ENCODE measurements at places on chromosomes 7 and 10.

DNA sequence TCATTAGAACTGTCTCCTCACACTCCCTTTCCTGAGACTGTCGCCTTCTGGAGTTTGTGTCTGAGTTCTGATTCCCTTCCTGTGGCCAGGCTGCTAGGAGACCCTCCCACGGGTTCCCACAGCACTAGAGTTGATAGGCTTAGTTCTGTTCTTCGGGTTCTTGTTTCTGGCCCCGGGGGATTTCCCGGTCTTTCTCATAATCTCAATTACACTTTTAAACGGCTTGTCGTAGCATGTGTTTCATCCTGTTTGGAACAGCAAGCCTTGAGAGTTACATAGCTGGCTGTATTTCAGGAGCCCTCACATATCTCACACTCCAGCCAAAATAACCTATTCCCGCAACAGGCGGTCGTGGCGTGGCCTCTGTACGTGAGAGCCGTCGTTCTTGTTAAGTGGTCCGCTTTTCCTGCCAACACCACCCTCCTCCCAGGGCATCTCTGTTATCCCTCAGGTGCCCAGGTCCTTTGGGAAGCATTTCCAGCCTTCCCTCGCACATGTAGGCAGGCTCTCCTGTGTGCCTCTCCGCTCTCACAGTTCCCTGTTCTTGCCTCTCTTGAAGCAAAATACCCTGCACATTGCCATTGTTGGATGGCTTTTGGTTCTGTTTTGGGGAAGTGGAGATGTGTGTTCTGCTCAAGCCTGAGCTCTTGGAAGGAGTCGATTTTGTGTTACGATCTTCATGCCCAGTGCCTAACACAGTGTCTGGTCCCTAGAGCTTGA is 46.0 kb downstream of the CDC123 start:
- DNase-seq = no peak

GRCh38 chr10:74784462-74784861 is 41.9 kb upstream of the KAT6B start:
- no peak for DNase-seq

- DNase-seq = no peak
Measured at GRCh38 chr7:107891636-107892366, 818 bp downstream of the DLD start.

DNA sequence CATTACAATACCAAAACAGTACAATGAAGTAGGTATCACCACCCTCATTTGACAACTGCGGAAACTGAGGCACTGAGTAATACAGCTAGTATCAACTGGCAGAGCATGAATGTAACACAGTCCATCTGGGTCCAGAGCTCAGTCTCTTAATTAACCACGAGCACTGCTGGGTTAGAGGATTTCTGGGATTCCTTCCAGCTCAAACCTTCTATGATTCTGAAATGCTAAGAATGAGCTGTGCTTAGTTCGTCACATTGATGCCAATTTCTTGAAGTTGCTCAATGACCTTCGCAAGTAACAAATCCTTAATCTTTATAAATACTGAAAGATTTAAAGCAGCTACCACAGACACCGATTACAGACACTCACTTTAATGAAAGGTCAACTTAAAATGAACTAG is 62.5 kb downstream of the SGMS1 start:
- DNase-seq = no peak

GRCh38 chr10:101481256-101481655 is 106.8 kb downstream of the POLL start:
- no peak for DNase-seq

- no peak for DNase-seq
Measured at GRCh38 chr7:24572393-24572996, 757 bp upstream of the PALS2 start.

DNA sequence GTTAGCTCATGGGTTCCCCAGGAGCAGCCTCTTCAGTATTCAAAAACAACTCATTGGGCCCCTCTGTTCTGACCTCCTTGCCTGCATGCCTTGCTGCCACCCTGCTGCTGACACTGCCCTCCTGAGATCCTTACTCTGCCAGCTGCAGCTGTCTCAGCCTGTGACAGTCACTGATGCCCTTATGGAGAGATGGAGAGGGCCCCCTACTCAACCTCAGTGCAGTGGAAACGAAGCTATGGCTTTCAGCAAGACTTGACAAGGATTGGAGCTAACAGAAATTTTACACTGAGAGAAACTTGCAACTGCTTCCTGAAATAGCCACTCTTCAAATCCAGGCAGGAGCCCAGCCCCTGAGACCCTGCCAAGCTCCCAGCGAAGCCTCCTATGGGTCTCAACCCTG is 678.3 kb upstream of the C7orf33 start:
- no peak for DNase-seq

- DNase-seq = peak; percentile 4
Measured at GRCh38 chr7:123351516-123352505, 152.0 kb upstream of the SLC13A1 start.

DNA sequence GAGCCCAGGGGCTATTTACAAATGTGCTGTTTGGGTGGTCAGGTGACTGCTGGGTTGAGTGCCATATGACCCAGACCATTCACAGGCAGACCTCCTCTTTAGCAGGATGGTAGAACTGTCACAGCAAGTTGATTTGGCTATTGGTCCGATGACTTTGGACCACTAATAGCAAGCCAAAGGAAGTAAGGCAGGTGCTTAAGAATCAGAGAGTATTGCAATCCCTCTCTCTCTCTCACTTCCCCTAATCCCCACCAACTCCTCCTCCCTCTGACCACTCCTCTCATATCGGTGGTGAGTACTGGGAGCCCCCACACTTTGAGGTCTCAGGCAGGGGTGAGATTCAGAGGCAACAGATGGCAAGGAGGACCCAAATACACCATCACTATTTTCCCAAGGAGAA is 165.3 kb downstream of the TRIL start:
- no peak for DNase-seq

- DNase-seq = no peak
Measured at GRCh38 chr7:19851504-19851903, 78.1 kb upstream of the TMEM196 start.

DNA sequence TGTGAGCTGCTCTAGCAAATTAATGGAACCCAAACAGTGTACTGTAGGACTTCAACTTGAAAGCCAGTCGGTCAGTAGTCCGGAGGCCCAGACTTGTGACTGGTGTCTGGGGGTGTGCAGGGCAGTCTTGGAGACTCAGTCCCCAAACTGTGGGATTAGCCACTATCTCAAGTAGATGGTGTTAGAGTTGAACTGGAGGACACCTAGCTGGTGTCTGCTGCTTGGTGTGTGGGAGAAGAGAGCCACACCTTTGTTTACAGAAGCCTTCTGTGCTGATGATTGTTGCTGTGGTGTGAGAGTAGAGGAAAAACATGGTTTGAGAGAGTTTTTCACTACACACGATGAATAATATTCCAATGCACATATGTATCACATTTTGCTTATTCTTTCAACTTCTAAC is 47.4 kb downstream of the CUL2 start:
- DNase-seq = no peak

DNA sequence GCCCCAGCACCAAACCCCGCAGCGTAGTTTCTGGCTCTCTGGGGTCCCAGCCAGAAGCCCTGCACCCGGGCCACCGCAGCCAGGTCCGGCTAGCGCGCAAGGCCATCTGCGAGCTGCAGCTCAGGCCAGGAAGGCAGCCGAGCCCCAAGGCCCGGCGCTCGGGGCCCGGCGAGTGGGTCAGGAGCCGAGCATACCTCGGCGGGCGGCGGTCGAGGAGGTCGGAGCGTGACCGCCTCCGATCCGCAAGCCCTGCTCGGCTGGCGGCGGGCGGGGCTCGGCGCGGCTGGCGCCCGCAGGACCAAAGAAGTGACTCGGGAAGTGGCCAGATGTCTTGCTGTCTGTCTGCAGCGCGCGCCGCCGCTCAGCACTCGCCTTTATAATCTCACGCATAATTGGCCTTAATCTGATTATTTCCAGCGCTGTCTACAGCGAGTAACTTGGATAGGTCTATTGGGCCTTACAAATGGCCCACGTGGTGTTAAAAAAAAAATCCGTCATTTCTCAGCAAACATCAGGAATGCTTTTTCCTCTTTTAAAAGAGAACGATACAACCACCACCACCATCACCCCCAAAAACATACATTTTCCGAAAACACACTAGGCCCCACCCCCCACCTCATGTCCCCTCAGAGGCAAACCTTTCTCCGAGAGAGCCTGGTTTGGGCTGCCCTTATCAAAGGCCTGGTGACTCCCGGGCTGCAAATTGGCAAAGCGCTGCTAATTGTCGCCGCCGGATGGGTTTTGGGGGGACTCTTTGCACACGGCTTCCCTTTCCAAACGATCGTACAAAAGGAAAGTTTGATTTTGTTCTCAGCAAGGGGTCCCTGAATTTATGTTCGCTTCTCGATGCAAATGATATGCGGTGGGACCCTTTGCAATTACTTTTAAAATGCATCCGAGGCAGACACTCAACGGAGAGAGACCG is at the start of gene DRGX:
DRGX (minus strand) TSS at position 349 of the 925 bp plus-strand sequence. CDS start 649 bp downstream, outside the sequence.
- DNase-seq = no peak

- DNase-seq = no peak
Measured at GRCh38 chr10:96576277-96576980, 10.4 kb downstream of the TM9SF3 start.

DNA sequence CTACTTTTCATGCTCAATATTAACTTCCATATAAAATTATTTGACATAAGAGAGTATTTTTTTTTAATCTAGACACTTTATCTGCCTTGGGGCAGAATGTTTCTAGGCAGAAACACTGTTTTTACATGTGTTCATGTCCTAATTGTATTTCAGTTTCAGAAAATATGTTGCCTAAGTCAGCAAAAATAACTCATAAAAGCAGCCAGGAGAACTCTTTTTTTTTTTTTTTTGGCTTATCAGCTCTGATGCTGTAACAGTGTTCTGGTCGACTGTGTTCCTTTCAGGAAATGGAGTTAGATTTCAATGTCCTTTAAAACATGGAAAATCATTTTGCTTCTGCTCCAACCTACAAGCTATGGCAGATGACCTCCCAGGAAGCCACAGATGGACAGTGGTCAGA is 63.2 kb upstream of the OPALIN start:
- no peak for DNase-seq

DNA sequence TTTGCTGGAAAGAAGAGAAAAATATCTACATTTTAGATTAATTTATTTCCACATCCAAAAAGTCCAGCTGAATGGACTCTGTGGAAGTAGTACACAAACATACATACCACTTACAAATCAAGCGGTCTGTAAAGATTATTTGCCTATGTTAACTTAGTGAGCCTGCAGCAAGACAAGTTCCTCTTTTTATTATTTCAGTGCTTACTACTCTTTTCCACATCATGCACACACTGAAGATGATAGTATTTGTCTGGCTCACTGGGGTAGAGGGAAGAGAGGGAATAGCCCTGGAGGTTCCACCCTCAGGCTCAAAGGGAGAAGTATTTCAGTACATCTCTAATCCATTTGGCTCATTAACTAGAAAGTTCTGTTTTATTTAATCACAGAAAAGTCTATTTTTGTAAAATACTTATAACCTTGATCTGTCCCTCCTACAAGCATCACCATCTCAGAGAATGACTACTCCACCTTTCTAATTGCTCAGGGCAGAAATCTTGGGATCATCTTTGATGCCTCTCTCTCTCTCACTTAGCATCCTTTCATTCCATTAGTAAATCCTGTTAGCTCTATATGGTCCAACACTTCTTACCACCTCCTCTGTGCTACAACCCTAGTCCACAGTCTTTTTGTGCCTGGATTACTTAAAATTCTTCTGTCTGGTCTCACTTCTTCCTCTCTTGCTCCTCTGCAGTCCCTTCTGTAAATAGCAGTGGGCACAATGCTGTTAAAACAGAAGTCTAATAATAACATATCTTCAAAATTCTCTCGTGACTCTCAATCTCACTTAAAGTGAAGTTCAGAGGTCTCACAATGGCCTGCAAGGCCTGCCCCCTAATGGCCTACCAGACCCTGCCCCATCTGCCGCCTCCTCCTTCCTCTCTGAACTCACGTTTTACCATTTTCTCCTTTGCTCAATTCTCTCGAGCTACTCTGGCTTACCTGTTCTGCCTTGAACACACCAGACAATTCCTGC is 64.3 kb upstream of the CCDC6 start:
- DNase-seq = no peak

DNA sequence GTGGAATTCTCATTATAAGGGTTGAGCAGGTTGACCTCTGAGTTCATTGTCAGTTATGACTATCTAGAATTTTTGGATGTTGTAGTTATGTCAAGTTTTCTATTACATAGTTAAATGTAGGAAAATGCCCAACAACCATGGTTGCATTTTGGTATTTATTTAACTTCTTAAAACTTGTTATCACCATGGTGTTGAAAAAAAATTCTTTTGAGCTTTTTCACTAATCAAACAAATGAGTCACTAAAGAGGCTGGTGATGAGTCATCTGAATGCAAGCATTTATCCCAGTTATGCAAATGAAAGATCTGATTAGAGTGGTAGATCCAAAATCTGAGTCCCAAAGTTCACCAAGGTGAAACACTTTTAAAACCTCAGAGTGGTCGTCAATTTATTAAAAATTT is 624.7 kb upstream of the IGFBP3 start:
- no peak for DNase-seq

DNA sequence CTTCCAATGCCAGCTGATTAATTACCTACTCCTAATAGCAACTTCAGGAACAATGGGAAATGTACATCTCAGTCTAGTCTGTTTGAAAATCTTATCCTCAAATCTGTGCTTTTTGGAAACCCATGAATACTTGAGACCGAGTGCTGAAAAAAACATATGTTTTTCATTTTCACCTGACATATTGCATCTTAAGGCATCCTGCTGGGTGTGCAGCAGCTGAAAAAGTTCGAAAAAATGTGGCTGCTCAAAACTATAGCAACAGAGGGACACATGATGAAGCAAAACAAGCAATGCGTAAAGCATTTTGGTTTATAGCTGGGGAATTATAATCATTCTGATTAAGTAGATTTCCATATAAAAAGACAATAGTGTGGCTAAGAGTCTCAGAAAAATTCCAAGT is 218.0 kb downstream of the CREB5 start:
- DNase-seq = no peak

DNA sequence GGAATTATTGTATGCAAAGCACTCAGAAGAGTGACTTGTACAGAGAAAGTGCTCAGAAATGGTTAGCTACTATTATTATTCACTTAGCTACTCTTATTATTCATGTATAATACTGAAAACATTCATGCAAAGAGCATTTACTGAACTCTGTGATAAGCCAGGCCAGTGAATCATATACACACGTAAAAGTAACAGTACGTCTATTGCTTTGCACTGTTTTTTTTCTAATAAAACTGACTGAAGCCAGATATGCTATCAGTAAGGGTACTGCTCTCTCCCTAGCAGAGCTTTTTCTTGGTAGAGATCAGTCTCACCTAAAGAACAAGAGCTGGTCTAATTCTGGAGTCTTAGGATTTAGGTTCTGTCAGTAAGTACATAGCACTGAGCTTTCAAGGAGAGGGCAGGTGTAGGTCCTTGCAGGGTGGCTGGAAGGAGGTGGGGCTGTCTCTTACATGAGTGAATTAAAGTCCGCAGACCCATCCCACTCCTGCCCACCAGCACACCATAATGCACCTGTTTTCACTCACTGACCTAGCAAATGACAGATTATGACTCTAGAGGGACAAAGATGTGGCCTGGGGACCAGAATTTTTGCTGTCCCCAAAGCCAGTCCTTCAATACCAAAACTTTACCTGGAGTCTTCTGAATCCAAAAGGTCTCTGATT is 145.9 kb downstream of the ARID5B start:
- DNase-seq = no peak

DNA sequence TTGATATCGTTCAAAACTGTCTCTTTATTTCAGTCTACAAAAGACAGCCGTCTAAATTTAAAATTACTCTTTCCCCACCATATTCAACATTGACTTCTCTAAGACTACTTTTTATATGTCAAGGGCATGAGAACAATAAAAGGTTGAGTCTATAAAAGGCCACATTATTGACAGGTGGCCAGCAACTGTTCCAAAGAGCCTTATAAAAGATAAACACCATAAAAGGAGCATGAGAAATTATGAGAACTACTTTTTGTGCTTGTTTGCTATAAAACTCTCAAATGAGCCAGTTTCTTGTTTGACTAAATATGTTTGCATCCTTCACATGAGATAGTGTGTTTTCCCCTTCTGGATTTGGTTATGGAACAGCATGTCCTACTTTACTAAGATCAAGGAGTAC is 189.2 kb downstream of the THSD7A start:
- DNase-seq = no peak

Data from COR-L47 (cell line).